ENCODE measurements at places on chromosomes 6 and 20.

DNA sequence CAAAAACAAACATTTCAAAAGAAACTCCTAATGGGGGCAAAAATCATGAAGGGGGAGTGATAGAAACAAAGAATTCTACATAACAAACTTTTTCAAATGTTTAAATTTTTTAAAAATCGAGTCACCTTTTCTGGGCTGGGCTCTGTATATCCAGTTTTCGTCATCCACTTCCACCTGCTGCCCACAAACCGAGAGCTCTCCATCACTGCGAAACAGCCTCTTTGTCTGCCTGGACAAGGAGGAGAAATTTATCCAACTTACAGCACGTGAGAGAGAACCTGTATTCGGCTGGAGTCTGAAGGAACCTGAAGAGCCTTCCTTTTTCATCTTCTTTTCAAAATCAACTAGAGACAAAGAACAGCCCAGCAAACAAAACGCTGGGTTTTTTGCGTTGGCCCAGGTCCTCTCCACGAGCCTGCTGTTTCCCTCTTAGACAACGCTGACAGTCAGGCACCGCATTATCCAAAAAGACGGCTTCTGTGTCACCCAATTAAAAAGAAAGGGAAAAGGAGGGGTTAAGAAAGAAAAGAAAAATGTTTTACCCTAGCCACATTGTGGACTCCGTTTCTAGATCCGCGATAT lies 72.4 kb upstream of the NHSL1 start:
- DNase-seq = no peak

DNA sequence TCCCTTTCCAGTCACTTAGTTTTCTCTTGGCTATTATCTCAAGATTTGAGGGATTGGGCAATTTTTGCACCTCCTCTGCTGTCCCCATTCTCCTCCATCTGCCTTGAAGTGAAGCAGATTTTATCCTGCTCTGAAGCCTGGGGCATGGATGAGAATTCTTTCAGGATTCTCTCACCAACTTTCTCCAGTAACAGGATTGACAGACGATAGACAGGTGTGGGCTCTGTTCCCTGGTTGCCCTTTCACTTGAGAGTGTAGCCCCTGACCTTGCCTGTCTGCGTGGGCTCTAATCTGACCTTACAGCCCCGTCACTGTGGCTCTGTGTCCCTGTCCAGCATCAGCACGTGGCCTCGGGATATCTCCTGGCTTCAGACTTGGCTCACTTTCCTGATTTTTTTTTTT lies 27.1 kb downstream of the CDYL start:
- no peak for DNase-seq

GRCh38 chr6:46961232-46961631 lies 39.5 kb upstream of the ADGRF5 start:
- DNase-seq = no peak

DNA sequence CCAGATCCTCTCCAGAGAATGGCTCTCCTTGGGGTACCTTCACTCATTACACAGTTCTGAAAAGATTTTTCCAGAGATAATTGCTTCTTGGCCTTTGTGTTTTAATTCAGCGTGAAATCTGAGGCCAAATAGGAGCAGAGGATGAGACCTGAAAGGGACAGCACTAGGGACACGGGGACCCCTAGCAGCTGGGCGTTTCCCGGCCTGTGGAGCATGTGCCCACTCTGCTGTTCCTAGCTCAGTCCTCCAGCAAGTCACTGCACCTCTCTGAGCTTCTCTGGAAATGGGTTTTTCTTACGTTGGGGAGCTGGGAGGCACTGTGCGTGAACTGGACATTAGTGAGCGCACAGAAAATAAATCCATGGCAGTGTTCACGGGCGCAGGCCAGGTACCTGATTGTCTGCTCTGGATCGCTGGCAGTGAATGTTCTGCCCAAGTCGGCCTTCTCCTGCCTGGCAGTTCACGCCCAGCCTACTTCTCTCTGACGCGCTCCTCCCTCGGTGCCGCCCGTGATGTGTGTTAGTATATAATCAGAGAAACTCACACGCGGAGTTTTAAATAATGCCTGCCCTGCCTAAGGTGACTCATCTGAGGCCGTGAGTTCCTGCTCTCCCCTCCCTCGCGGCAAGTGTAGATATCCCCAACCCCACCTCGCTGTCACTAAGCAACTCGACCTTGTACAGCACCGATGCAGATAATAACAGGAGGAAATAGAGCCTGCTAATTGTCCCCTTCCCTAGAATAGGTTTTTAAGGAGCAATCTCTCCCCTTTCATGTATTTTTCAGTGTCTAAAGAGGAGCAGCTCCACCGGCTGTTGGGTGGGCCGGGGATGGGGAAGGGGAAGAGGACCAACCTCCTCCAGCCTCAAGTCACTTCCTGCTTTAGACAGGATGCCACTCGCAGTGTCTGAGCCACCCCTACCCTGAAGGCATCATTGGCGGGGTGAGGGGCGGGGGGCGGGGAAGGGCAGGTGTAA lies 2.7 kb upstream of the TUBB2A start:
- peak; percentile 80 for DNase-seq

DNA sequence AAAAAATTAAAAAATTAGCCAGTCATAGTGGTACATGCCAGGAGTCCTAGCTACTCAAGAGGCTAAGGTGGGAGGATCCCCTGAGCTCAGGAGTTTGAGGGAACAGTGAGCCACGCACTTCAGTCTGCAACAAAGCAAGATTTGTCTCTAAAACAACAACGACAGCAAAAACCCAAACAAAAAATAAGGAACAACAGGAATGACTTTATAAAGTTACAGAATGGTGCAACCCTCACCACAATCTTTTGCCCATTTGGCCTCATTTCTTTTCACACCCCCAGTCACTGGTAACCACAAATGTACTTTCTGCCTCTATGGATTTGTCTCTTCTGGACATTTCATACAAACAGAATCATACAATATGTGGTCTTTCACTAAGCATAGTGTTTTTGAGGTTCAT lies 16.7 kb upstream of the ZFAND3 start:
- DNase-seq = no peak

DNA sequence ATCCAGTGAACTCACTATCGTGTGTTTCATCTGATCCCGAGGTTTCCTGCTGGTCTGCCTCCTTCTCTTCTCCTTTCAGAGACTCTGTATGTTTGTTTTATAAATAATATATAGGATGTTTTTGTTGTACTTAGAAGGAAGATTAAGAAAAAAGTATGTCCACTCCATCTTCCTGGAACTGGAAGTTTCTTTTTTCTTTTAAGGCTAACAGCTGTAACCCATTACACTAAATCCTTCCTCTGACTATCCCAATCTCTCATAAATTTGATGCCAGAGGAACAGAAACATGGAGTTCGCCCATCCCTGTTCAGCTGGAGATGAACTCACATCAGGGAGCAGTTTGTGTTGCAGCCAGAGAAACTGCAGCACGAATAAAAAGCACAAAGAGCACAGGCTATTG lies 20.7 kb downstream of the RIPK1 start:
- no peak for DNase-seq

- no peak for DNase-seq
Observed at GRCh38 chr20:41076776-41077175, 48.2 kb downstream of the TOP1 start.

DNA sequence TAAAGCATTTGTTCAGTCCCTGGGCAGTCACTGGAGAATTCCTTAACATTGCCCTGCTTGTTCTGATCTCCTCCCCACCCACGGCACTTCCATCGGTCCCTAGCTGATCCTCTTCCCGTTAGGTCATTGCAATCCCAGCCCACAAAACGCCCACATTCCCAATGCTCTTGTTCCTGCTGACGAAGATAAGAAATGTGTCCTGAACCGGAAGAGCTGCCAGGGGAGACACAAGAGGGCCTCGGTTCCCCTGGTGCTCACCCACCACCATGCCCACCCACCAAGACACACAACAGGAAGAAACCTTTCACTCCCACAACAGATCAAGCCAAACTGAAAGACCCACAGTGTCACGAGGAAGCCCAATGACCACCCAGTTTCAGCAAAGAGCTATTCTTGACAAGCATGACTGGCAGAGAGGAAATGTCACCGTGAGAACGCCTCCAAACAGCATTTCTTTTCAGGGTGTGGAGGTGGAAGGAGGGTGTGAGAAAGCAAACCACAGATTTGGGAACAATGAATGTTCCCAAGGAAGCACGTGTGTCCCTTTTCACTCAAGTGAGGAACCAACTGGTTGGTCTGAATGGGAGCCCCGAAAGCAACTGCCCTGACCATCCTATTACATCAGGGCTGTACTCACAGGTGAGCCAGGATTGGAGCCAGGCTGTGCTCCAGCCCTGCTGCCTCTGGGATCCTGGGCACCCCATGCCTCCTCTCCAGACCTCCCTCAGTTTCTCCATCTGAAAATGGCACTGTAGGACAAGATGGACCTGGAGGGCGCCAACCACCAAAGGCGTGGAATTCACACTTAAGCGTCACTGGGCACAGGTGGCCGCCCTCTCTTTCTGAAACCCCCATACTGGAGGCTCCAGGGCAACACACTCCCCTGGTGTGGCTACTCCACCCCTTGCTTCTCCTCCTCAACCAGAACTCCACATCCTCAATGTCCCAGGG lies 97.5 kb downstream of the ZMYND8 start:
- DNase-seq = no peak

GRCh38 chr20:37355252-37356180 lies 9.6 kb downstream of the SRC start:
- no peak for DNase-seq

DNA sequence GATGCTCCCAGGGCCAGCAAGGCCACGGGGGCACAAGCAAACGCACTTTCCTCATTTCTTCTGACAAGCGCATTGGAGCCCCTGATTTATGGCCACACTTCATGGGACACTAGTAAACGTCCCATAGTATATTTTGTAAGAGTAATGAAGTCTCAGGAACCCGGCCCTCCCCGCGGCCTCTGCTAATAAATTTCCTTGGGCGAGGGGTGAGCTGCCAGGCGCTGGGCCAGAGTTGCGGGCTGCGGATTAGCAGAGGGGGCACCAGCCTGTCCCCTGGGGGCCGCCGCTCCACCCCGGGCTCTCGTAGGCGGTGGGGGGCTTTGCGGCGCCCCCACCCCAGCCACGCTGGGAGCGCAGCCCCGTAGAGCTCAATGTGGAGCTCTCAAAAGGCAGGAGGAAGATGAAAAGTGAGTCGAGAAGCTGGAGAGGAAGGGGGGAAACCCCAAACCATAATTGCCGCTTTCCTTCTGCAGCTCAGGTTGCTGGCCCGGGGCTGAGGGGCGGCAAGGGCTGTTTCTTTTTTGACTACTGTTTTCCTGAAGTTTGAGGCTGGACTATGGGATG lies 173.6 kb downstream of the CDC5L start:
- DNase-seq = no peak

DNA sequence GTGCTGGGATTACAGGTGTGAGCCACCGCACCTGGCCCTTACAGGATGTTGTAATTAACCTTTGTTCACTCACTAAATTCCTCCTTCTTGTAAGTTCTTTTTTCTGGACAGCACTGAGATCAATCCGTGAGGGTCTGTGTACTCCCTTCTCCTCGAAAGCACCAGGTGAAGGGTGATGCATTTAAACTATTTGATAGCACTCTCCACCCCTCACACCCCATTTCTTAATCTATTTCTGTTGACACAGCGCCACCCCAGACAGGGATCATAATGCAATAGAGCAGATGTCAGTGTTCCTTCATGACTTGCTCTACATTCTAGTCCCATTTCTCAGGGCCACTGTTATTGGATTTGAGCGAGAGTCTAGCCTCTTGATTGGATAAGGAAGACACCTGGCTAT lies 46.3 kb downstream of the PPP1R14C start:
- no peak for DNase-seq

- no peak for DNase-seq
Observed at GRCh38 chr6:149043476-149044130, 273.9 kb upstream of the TAB2 start.

DNA sequence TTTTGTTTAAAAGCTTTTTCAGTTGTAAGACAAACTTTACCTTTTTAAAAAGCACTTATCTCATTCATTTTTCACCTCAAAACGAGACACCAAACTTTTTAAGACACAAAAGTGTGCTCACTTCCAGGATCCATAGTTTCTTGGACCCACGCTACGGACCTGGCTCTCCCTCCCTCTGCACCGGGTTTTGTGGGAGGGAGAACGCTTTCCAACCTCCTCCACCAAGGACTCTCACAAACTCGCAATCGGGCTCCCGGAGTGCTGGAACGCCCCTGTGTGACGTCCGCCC lies 436 bp downstream of the CAGE1 start:
- DNase-seq = no peak

- peak; percentile 16 for DNase-seq
Observed at GRCh38 chr6:84033523-84034451, at the start of gene MRAP2. Gene MRAP2 (plus strand): TSS chr6:84033772. CDS start chr6:84055319, 21,547 bp downstream.

DNA sequence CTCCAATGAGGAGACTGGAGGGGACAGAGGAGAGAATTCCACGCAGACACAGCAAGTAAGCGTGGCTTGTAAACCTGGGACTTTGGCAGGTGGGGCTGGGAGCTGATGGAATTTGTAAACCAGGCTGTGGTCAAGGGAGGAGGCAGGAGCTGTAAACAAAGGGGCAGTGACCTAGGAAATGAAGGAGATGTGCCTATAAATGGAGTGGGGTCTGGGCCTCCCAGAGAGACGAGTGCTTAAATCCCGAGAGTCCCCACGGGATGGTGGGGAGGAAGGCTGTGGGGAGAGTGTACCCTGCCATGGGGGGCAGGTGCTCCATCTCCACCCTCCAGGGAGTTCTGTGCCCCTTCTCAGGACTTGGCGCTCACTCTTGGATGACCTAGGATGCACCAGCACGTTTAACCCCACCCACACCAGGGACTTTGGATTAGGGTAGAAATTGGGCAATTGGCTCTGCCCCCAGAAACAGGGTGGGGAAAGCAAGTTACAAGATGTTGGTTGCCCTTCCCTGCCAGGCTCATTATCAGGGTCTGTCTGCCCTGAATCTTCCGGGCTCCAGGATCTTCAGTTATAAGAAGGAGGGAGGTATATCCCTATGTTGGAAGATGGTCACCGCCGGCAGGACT lies 4.0 kb upstream of the DHX16 start:
- DNase-seq = no peak

GRCh38 chr6:67818322-67818721 lies 816.8 kb upstream of the ADGRB3 start:
- no peak for DNase-seq

- no peak for DNase-seq
Observed at GRCh38 chr6:5671601-5672559, 334.8 kb downstream of the NRN1 start.

DNA sequence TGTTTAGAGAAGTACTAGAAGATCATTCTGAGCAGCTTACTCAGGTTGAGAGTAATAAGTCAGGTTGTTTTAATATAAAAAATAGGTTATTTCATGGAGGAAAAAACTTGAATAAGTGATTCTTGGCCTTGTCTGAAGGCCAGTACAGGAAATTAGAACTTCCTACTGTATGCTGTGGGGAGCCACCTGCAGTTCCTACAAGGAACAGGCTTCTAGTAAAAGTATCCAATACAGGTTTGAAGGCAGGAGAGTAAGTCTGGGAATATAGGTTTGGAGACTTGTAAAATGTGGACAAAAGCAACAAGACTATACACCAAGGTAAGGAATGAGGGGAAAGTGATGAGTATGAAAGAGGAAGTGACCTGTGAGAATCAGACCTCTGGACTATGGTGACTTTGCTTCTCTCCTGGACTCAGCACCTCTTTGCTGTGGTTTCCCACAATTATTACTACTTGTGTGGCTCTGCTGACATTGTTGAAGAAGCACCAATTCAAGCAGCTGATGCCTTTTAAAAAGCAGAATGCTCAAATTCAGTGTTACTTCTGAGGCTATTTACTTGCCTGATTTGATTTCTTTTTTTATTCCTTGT lies 278.6 kb downstream of the TBC1D7 start:
- DNase-seq = no peak

All from pancreas (tissue), 10 donors.